ENCODE measurements at places on chromosomes 7 and 10.

- no peak for DNase-seq
These were observed 278.1 kb upstream of the NRP1 start for GRCh38 chr10:33612551-33612950.

DNA sequence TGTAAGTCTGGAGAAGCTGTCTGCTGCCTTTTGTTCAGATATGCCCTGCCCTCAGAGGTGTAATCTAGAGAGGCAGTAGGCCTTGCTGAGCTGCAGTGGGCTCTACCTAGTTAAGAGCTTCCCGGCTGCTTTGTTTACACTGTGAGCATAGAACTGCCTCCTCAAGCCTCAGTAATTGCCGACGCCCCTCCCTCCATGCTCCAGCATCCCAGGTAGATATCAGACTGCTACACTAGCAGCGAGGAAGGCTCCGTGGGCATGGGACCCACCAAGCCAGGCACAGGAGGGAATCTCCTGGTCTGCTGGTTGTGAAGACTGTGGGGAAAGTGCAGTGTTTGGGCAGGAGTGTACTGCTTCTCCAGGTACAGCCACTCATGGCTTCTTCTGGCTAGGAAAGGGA, 26.4 kb upstream of the CXCL12 start:
- DNase-seq: no peak

DNA sequence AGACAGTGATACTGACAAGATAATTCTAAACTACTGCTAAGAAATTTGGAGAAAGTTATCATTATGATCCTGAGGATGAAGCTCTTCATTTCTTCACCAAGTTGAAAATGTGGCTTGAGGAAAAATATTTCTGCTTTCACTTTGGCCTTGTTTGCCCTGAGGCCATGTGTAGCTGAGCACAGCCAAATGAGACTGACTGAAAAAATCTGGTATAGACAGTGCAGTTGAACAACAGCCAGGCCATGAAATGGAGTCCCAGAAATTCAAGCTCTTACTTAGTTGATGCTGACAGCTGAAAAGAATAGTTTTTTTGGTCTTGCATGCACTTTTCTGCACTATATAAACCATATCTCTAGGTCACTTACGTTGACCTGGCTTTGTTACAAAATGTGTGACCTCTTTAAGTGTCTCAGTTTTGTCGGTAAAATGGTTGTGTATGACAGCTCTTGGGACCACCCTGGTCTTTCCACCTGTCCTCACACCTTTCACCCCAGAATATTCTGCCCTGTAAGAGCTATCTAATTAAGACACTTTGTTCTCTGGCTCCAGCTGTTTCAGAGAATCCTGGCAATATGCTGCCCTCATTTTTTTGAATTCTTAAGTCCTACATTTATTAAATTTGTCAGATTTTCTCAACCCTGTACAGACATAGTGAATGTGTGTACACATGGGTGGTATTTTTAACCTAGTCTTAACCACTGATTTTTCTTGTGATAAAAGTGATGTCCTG, 91.3 kb downstream of the CD36 start:
- no peak for DNase-seq

GRCh38 chr7:137564677-137565076, 221.1 kb upstream of the PTN start:
- DNase-seq: no peak

- no peak for DNase-seq
These were observed 261.8 kb upstream of the RNF32 start for GRCh38 chr7:156378806-156379205.

DNA sequence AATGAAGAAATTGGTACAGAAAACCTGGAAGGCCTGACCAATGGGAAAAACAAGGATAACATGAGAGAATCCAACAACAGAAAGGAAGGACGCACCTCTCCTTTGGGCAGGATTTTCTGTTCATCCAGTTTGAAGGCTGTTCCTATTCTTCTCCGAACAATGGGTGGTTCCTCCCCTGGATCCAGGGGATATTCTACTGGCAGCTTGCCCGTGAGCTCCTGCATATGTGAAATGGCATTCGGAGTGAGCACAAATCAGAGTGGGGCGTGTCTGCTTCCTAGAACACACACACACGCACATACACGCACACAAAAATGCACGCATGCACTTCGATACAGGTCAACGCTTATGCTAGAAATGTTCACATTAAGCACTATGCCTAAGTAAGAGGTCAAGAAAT, 83.5 kb downstream of the PRPF18 start:
- no peak for DNase-seq

GRCh38 chr7:57443567-57443966, 6.4 kb upstream of the ZNF716 start:
- no peak for DNase-seq

GRCh38 chr10:103982639-103983038, 15.7 kb downstream of the SLK start:
- DNase-seq: no peak

DNA sequence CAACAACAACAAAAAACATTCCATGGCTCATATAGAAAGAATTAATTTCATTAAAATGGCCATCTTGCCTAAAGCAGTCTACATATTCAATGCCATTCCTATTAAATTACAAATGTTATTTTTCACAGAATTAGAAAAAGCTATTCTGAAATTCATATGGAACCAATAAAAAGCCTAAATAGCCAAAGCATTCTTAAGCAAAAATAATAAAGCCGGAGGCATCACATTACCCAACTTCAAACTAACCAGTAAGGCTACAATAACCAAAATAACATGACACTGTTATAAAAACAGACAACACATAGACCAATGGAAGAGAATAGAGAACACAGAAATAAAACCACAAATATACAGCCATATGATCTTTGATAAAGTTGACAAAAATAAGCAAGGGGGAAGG, 330.4 kb downstream of the KIF20B start:
- no peak for DNase-seq

- DNase-seq: no peak
These were observed 231.3 kb upstream of the MKLN1 start for GRCh38 chr7:131096267-131096927.

DNA sequence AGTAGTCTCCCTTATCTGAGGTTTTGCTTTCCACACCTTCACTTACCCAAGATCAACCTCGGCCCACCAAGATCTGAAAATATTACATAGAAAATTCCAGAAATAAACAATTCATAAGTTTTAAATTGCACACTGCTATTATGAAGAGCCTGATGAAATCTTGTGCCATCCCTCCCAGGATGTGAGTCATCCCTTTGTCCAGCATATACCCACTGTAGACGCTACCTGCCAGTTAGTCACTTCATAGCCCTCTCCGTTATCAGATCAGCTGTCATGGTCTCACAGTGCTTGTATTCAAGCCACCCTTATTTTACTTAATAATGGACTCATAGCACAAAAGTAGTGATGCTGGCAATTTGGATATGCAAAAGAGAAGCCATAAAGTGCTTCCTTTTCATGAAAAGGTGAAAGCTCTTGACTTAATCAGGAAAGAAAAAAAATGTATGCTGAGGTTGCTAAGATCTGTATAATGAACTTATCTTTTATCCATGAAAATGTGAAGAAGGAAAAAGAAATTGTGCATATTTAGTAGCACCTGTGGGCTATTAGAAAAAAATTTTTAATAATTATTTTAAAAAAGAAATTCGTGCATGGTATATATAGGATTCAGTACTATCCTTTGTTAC, 9.8 kb upstream of the MRPS16 start:
- DNase-seq: no peak

GRCh38 chr10:128096486-128097199, 29.6 kb downstream of the MKI67 start:
- DNase-seq: no peak

GRCh38 chr10:25627606-25628005, 306.4 kb upstream of the MYO3A start:
- no peak for DNase-seq

All from GM19239 (cell line).